ENCODE measurements at places on chromosomes 3 and 15.

DNA sequence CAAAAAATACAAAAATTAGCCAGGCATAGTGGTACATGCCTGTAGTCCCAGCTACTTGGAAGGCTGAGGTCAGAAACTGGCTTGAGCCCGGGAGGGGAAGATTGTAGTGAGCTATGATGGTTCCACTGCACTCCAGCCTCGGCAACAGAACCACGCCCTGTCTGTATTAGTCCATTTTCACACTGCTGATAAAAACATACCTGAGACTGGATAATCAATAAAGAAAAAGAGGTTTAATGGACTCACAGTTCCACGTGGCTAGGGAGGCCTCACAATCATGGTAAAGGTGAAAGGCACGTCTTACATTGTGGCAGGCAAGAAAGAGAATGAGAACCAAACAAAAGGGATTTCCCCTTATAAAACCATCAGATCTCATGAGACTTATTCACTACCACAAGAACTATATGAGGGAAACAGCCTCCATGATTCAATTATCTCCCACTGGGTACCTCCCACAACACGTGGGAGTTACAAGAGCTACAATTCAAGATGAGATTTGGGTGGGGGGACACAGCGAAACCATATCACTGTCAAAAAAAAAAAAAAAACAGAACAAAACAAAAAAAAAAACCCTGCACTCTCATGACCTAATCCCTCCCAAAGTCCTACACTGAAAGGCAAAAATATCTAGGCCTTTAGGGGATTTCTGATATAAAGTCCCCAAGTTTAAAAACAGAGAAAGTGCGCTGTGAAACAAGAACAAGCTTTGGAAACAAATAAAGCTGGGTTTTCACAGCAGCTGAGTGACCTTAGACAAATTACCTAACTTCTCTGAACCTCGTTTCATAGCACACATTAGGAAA is 224.7 kb downstream of the IGSF11 start:
- DNase-seq: no peak

- DNase-seq: no peak
These were observed 56.2 kb downstream of the FAM43A start for GRCh38 chr3:194741916-194742315.

DNA sequence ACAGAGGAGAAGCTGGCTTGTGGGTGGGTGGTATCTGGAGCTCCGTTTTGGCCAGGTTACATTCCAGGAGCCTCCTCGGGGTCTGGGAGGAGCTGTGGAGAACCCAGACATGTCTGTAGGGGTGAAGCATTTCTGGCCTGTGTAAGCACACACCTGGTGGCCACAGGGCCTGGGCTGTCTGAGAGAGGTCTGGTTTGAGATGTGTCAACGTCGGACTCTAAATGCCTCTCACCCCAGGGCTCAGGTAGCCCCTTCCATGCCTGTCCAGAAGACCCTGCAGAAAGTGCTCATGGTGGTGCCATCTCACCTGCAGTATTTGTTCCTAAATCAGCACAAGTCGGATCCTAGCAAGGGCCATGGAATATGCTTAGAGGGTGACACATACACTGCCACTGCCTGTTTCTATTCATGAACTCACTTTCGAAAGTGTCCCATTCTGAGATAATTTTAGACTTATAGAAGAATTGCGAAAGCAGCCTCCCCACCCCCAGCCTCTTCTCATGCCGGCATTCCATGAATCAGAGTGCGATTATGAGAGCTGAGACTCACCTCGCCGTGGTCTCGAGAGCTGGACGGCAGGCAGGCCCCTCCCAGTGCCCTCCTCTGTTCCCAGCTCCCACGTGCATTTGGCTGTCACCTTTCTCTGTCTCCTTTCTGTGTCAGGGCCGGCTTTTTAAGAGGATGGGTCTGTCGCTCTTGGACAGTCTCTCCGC is 63.7 kb downstream of the KLF15 start:
- no peak for DNase-seq

DNA sequence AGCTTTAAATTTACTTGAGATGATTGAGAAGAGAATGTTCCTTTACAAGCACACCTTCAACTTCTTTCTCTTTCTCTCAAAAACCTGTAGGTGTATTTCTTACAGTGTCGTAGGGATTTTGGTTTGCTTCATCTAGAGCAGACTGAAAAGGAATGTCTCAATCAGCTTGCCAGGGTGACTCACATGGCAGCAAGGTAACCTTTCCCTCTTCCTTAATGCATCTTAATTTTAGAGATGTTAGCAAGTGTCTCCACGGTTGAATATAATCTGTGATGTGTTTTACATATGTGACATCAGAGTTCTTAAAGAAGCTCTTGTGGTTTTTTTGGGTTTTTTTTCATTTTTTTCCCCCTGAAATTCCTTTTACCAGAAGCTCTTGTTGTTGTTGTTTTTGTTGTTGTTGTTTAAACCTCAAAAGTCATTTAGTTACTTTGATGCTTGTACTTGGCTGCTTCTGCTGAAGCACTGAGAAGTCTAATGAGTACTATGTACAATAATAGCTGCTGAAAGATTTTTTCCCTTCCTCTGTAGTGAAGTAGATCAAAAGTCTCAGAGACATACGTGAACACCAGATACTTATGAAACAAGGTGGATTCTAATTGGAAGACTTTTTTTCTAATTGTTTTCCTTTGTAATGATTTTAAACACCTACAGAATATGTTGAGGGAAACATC is 83.1 kb downstream of the RETNLB start:
- DNase-seq: no peak
